Stimulated activated effector memory CD8-positive, alpha-beta T cell treated with anti-CD3 and anti-CD28 coated beads, Interleukin-12 subunit alpha, Interleukin-12 subunit beta, amount 100 ng/mL, for 72 hours (primary cell): ENCODE measurements at places on chromosomes 4 and X.

DNA sequence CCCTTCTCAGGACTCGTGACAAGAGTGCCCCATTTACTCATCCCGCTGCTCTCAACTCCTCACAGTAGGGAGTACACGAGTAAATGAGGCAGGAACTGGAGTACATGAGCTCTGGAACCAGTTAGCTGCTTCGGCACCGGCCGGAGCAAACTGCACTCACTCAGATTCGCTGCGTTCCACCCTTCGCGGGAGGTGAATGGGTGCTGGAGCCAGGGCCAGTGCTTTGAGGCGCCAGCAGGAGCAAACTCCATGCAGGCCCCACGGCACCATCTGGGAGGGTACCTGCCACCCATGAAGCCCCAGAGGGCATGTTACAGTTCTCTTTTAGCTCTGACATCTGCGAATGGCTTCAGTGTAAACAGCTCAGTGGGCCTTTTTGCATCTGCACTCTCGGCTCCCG lies 315.5 kb upstream of the GK2 start:
- no peak for DNase-seq

- DNase-seq = no peak
These were observed 249.8 kb downstream of the ANTXR2 start for GRCh38 chr4:79823148-79823763.

GRCh38 chr4:8393593-8394038 lies 46.9 kb downstream of the ACOX3 start:
- no peak for DNase-seq

- no peak for DNase-seq
These were observed 17.2 kb upstream of the ADGRL3 start for GRCh38 chr4:61182915-61183314.

- DNase-seq = no peak
These were observed 5.3 kb upstream of the CFP start for GRCh38 chrX:47634871-47635575.

- DNase-seq = no peak
These were observed 37.2 kb downstream of the ADAMTS3 start for GRCh38 chr4:72531768-72532290.

DNA sequence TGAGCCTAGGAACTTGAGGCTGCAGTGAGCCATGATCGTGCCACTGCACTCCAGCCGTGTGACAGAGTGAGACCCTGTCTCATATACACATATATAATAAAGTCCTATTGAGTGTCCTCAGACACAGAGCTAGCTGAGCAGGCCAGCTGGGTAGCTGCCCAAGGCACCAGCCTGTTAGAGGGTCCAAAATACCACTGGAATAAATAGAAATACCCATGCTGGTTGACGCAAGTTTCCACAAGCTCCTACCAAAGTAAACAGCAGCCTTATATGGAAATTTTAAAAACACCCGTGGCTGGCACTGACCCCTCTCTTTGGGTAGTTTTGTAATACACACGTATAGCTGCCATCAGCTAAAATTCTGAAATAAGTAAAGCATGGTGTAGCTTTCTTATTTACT lies 348.6 kb downstream of the BCOR start:
- DNase-seq = no peak

GRCh38 chrX:65667157-65667502 lies 324 bp upstream of the MSN start:
- no peak for DNase-seq

- no peak for DNase-seq
These were observed 1.0 kb downstream of the EGF start for GRCh38 chr4:109913596-109914241.

DNA sequence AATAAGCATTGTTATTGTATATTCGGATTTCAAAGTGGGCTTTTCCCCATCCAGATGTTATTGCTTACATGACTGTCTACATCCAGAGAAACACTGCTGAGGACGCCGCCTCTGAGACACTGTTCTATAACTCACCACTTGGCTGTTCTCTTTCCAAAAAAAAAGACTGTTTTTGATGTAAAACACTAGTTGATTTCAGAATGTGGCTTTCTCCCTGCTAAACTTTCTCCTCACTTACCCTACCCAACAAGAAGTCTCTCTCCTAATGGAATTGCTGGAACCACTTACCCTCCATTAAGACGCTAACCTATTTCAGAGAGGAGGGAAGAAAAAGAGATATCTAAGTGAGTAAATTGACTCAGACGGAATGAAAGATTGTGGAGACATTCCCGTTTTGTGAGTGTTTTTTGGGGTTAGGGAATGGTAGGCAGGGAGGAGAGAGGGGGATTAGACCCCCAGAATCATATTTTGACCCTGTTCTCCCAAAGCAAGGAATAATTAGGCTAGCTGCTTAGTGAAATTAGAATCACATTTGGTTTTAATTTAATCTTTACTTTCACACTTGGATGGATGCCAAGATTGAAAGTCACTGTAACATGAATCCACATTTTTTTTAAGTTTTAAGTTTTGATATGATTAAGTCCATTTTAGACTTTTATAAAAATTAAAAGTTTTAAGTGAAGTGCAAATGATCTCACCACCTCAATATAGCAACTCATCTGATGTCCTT lies 174.9 kb downstream of the CHIC2 start:
- no peak for DNase-seq
